ENCODE measurements at places on chromosomes 5 and 9. TPM values are rescaled to one million over a fixed set of nuclear protein-coding genes. Genes with fewer than 3 reads are reported as not detected.

CRHBP gene
- 0.23 TPM for total RNA-seq

RNF208 gene
- 8.9 TPM for total RNA-seq

PCDHB14 gene
- total RNA-seq = not detected

EXD3 gene
- total RNA-seq = 6.7 TPM

PCDHGB5 gene
- total RNA-seq = 0.09 TPM

FBXW2 gene
- total RNA-seq = 68.1 TPM

DNA sequence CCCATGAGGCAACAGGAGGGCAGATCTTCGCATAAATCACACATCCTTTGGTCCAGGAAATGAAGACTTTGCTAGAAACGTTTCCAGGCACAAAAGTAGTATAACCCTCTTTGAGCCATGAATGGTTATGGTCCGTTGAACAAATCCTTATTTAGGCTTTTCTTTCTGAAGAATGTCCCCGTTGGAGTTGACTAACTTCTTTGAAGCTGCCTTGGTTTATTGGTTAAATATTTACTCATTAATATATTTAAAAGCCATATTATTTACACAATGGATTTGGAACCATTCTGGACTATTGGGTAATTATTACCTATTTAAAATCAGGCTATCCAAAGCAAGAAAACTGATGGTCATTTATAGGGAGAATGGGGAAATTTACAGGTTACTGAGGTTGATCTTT is 347.6 kb upstream of the SLC30A5 start:
- no peak for DNase-seq

DNA sequence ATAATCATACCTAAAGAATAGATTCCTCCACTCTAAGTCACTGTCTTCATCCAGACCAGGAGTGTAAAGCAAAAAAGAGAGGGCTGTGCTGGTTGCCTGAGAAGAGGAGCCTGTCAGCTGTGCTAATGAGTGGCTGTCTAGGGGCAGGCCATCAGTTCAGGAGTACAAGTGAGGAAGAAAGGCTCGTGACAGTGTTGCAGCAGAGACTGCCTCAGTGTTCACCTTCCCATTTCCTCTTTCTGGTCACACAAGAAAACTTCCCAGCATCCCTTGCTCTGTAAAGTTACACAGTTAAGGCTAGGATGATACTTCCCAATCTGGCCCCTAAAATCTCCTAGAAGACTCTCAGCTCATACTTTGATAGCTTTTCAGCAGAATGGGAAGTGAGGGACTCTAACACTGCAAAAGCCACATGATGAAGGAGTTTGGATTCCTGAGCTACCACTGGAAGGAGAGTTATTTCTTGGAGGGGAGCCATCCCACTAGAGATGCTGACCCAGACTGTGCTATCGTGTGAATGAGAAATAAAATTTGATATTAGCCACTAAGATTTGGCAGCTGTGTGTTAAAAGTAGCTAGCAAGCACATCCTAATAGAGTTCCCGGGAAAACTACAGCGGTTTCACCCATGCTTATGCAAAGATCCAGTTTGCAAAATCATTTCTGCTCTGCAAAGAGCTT is 67.1 kb downstream of the ADAMTS12 start:
- no peak for DNase-seq

- DNase-seq = no peak
These were observed 42.9 kb downstream of the FAF2 start for GRCh38 chr5:176491101-176491502.

DNA sequence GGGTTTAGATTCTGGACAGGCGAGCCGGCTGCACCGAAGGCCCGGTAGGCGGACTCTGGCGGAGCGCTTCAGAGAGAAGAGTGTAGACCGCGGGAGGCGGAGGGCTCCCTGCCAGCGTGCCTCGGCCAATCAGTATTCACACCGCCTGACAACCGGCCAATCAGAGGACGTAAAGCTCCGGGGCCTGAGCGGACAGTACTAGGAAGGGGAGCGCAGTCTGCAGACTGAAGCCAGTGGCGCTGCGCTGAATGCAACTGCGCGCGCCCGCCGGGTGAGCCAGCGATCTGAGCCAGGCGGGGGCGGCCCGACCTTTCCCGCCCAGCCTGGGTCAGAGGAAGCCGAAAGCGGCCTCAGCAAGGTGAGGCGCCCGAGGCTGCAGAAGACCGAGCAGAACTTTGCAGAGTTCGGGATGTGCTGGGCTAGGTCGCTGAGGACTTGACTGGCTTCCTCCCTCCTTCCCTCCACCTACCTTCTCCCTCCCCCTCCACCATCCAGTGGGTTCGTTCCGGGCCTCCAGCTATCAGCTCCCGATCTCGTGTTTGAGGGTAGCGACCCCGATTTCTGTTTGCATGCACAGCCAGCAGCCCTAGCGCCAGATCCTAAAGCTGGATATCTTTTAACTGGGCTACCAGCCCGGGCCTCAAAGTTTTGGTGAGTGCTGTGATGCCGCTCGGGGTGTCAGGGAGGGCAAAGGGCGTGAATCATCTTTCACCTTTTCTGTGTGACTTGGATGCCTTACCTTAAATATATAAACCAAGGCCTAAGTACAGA is at the start of gene DMRT2:
Gene DMRT2 (plus strand): TSS at position 233 of the 771 bp plus-strand sequence. CDS start 1,257 bp downstream, outside the sequence.
- peak; percentile 59 for DNase-seq

Data from activated CD4-positive, alpha-beta T cell treated with anti-CD3 and anti-CD28 coated beads for 36 hours (primary cell).